ENCODE measurements at places on chromosomes 12 and 14. TPM values are rescaled to one million over a fixed set of nuclear protein-coding genes. Genes with fewer than 3 reads are reported as not detected.

DNA sequence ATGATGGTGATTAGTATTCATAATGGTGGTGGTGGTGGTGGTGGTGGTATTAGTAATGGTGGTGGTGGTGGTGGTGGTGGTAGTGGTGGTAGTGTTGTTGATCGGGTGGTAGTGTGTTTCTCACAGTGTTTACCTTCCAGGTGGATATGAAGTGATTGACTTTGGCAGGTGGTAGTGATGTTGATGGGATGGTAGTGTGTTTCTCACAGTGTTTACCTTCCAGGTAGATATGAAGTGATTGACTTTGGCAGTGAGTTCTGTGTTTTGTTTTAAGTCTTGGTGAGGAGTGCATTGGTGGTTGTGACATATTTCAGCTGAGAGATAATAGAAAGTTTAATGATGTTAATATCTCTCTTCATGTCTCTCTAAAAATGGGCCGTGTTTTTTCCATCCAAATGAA, 189.4 kb downstream of the TMTC2 start:
- no peak overlapping the region for H3K4me3 ChIP-seq
- no peak overlapping the region for H3K27ac ChIP-seq
- no peak for DNase-seq
- H3K36me3 ChIP-seq = no peaks in the 10 kb centered on the region
- H3K4me1 ChIP-seq = no peaks in the 10 kb centered on the region

- H3K27me3 ChIP-seq = no peaks in the 10 kb centered on the region
- H3K4me3 ChIP-seq = no peak overlapping the region
- H3K27ac ChIP-seq = no peak overlapping the region
- H3K4me1 ChIP-seq = no peaks in the 10 kb centered on the region
Observed at GRCh38 chr12:84653482-84653881, 259.1 kb downstream of the SLC6A15 start.

DNA sequence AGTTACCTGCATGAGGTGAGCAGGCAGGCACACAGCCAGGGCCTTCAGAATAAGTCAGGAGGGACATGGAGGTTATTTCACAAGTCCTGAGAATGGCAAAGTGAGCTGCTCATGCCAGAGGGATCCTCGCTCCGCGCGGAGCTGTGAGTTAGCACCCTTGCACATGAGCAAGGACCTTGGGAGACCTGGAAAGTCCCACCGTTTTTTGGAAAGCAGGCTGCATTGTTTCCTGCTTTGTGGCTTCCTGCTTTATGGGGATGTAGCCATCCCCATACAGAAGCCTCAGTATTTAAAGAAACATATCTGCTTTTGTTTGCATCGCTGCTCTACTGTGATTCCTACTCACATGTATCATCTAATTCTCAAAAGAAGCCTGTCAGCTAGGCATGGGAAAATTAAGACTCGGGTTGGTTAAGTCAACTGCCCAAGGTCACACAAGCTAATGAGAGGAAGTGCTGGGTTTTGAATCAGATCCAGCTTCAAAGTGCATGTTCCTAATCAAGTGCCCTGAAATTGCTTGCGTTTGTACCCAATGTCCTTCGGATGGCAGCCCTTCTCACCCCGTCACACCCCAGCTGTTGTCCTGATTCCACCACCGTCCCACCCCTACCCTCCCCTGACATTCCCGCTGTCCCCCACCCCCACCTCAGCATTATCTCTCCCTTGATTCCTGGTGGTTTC, 106.2 kb downstream of the CRACR2A start:
- no peak overlapping the region for H3K4me3 ChIP-seq
- H3K4me1 ChIP-seq = no peaks in the 10 kb centered on the region
- H3K36me3 ChIP-seq = peaks cover 62% of the 10 kb centered on the region
- no peaks in the 10 kb centered on the region for H3K27me3 ChIP-seq
- no peak for DNase-seq

GRCh38 chr12:74801625-74802024, 264.0 kb downstream of the ATXN7L3B start:
- no peaks in the 10 kb centered on the region for H3K4me1 ChIP-seq
- no peaks in the 10 kb centered on the region for H3K36me3 ChIP-seq
- DNase-seq = no peak
- no peak overlapping the region for H3K27ac ChIP-seq
- no peaks in the 10 kb centered on the region for H3K27me3 ChIP-seq

- no peaks in the 10 kb centered on the region for H3K4me1 ChIP-seq
- no peak overlapping the region for H3K4me3 ChIP-seq
- no peaks in the 10 kb centered on the region for H3K36me3 ChIP-seq
- DNase-seq = peak; percentile 28
Observed at GRCh38 chr12:2395354-2395977, 342.7 kb downstream of the CACNA1C start.

DNA sequence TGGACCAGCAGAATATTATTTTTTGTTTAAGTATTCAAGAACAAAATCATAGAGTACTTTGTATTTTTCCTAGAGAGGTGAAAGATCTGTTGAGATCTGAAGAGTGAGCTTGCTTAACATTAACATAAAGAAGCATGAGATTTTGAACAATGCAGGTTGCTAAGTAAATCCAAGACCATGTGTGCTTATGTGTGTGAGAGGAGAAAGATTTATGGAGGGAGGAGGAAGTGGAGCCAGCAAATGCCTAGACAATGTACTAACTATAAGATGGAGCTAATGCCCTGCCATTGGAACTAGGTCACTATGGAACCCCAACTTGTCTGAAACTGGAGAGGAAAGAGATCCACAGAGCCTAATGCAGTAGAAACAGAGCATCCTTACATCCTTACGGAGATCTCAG, 13.3 kb downstream of the FAM161B start:
- DNase-seq = no peak
- no peaks in the 10 kb centered on the region for H3K27me3 ChIP-seq
- no peak overlapping the region for H3K27ac ChIP-seq
- no peak overlapping the region for H3K4me3 ChIP-seq

DNA sequence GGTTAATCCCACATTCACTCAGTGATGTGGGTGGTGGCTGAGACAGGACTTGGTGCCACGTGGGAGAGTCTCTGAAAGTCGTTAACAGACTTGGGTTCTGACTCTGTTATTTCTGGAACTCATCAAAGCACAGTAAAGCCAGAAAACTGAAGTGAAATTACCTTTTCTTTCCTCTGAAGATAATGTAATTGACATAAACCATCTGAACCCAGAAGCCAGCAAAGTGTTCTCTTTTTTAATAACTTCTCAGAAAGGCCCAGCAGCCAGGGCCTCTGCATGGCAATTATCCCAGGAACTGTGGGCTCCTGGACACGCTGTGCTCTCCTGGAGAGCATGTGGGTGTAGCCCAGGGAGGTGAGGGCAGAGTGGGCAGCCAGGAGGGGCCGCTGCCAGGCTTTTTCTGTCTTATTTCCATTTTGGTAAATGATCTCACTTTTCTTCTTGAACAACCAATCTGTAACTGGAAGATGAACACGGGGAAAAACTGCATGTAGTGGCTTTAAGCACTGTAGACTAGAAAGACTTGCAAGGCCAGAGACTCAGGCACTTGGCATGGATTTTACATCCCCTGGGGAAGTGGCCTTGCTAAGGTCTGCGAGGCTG, 444.1 kb upstream of the TMEM132C start:
- H3K4me3 ChIP-seq = no peak overlapping the region
- no peak overlapping the region for H3K27ac ChIP-seq
- no peaks in the 10 kb centered on the region for H3K27me3 ChIP-seq
- H3K4me1 ChIP-seq = no peaks in the 10 kb centered on the region
- no peaks in the 10 kb centered on the region for H3K36me3 ChIP-seq

The OR4K15 gene
- total RNA-seq = not detected

DNA sequence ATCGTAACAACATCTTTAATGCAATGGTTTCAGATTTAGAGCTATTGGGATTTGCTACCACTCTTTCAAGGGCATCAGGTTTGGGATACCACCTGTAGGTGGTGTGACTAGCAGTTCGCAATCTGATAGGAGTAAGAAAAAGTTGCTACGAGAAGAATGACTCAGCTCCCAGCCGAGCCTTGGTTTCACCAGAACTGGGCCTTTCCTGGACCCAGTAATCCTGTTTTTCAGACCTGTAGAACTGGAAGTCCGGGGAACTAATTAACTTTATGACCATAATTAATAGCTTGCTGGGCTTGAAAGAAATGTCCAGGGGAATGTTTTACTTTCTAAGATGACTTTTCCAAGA, 770 bp downstream of the ABHD4 start:
- peaks cover 10% of the 10 kb centered on the region for H3K27me3 ChIP-seq
- peaks cover 16% of the 10 kb centered on the region for H3K4me1 ChIP-seq
- peak overlapping the region; percentile 92 for H3K4me3 ChIP-seq
- peaks cover 17% of the 10 kb centered on the region for H3K36me3 ChIP-seq
- DNase-seq = no peak

The KLHDC1 gene
- total RNA-seq = 3.1 TPM

DNA sequence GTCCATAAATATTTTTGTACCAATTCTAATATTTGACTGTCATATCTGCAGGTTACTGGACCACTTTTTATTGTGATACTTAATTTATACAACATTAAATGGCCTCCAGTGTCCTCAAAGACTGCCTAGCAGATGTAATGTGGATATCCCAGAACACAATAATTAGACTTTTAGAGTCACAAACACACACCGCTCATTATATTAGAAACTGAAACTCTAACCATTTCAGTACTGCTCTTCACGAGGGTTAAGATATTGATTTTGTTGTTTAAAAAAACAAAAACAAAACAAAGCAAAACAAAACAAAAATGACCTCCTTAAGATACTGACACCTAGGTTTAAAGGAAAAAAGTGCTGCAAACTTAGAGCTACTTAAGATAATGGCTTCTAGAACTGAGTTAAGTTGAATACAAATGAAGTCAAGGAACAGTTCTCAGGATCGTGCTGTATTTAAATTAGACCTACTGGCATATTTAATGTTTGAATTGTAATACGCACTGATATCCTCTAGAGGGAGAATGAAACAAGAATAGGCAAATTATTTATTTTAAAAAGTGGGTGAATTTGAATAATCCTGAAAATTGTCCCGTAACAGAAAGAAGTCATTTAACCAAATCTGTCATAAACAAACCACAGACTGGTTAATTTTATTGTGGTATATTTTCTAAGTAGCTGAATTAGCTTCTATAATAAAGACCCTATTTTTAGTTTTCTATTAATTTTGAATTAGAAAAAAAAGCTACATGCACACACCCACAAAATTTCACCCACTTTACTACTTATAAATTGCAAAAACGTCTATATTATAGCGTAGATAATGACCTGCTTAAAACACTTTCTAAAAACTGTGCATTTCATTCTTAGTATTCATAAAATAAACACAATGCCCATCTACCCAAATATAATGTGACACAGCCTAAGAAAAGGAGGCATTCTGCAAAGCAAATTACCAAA, 395.2 kb upstream of the DCN start:
- H3K27me3 ChIP-seq = no peaks in the 10 kb centered on the region
- no peaks in the 10 kb centered on the region for H3K36me3 ChIP-seq
- no peak overlapping the region for H3K27ac ChIP-seq
- peak overlapping the region; percentile 88 for H3K4me3 ChIP-seq

GRCh38 chr14:37970696-37971095, 237.0 kb upstream of the SSTR1 start:
- no peak overlapping the region for H3K4me3 ChIP-seq
- H3K27me3 ChIP-seq = no peaks in the 10 kb centered on the region
- no peak overlapping the region for H3K27ac ChIP-seq

DNA sequence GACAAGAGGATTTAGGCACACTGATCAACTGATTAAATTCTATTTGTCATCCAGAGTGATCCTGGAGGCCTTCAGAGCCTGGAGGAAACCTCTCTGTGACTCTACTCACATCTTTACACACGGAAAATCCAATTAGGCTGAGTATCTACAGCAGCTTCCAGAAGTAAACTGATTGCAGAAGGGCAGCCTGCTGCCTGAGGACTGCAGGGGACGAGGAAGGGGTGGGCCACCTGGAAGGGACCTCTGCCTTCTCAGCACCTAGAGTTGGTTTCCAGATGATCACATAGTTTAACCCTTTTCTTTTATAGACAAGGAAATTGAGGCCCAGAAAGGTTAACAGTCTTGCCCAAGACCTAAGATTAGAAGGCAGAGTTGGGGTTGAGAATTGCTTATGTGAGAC, 206.1 kb downstream of the DAD1 start:
- H3K4me3 ChIP-seq = no peak overlapping the region
- H3K4me1 ChIP-seq = no peaks in the 10 kb centered on the region
- DNase-seq = no peak
- H3K27me3 ChIP-seq = no peaks in the 10 kb centered on the region
- peak overlapping the region; percentile 70 for H3K27ac ChIP-seq

GRCh38 chr14:97970222-97970621, 1173.0 kb downstream of the VRK1 start:
- H3K4me3 ChIP-seq = no peak overlapping the region
- H3K27me3 ChIP-seq = no peaks in the 10 kb centered on the region
- peaks cover 34% of the 10 kb centered on the region for H3K36me3 ChIP-seq
- peaks cover 37% of the 10 kb centered on the region for H3K4me1 ChIP-seq
- DNase-seq = peak; percentile 49

DNA sequence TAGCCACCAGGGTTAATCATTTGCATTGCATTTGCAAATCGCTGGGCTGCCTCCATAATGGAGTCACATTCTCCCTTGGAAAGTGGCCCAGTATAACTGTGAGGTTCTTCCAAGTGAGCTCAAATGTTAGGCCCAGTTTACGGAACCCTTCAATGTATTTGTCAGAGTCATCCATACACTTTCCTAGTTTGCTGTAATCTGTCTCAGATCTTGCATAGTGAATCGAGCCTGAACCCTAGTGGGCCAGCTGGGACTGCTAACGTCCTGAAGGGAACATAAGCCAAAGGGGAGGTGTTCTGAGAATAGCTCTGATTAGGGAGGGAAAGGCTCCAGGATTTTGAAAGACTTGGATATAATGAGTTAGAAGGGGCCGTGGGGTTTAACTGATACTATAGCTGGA, 406.3 kb downstream of the SLC6A15 start:
- no peaks in the 10 kb centered on the region for H3K4me1 ChIP-seq
- DNase-seq = no peak
- H3K36me3 ChIP-seq = no peaks in the 10 kb centered on the region
- H3K27me3 ChIP-seq = no peaks in the 10 kb centered on the region
- H3K4me3 ChIP-seq = no peak overlapping the region
- H3K27ac ChIP-seq = no peak overlapping the region

- no peaks in the 10 kb centered on the region for H3K4me1 ChIP-seq
- no peak for DNase-seq
- no peak overlapping the region for H3K27ac ChIP-seq
- peaks cover 4% of the 10 kb centered on the region for H3K27me3 ChIP-seq
- no peak overlapping the region for H3K4me3 ChIP-seq
Observed at GRCh38 chr14:62062645-62063044, 300.4 kb downstream of the SNAPC1 start.

The ASCL1 gene
- not detected for total RNA-seq

GRCh38 chr12:79766705-79767464, 76.1 kb upstream of the PAWR start:
- H3K36me3 ChIP-seq = no peaks in the 10 kb centered on the region
- peaks cover 2% of the 10 kb centered on the region for H3K27me3 ChIP-seq
- no peak overlapping the region for H3K27ac ChIP-seq
- H3K4me3 ChIP-seq = no peak overlapping the region
- H3K4me1 ChIP-seq = no peaks in the 10 kb centered on the region
- no peak for DNase-seq

The OR9K2 gene
- total RNA-seq = not detected
